ENCODE measurements at places on chromosomes 4 and X.

- DNase-seq, result no peak
These were observed 31.2 kb downstream of the RPS6KA6 start for GRCh38 chrX:84156821-84157220.

- no peak for DNase-seq
These were observed 21.0 kb upstream of the CABS1 start for GRCh38 chr4:70313736-70314135.

GRCh38 chrX:17680732-17681413 is 56.4 kb upstream of the SCML1 start:
- no peak for DNase-seq

DNA sequence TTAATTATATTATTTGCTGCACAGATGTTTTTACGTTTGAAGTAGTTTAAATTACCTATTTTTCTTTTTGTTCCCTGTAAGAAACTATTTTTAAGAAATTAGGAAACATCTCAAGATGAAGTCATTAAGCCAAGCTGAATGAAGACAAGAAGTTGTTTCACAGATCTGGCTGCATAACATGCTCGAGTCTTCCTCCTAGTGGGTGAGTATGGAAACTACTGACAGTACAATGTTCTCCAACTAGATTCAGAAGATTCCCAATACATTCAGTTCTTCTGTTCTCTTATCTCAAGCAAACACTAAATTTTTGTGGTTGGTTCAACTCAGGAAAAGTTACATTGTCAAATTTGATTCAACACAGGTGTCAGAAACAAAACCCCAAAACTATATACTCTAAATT is 256.8 kb upstream of the VCX start:
- no peak for DNase-seq

- DNase-seq, result no peak
These were observed 59.9 kb upstream of the PDGFRA start for GRCh38 chr4:54169176-54169575.

GRCh38 chr4:11160288-11160687 is 268.4 kb downstream of the HS3ST1 start:
- no peak for DNase-seq

GRCh38 chr4:46425775-46426400 is 36.0 kb upstream of the GABRA2 start:
- DNase-seq, result no peak

DNA sequence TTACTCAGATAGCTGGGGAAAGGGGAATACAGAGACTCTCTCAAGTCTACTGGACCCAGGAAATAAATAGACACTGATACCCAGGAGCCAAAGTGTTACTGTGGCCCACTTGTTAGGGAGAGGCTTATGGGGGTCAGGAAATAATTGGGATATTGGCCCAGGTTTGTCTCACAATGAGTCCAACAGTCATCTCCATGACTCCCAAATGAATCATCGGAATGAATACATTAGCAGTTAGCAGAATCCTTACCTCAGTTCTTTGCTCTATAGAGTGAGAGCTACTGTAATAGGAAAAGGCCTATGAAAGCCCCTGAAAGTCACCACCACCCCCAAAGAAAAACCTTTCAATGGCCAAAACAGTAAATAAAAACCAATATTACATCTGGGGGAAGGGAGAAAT is 42.4 kb upstream of the ARHGEF6 start:
- no peak for DNase-seq

All from CD4-positive, alpha-beta T cell treated with Interleukin-10 for 1 hour (primary cell).